ENCODE measurements at places on chromosomes 5 and 9.

DNA sequence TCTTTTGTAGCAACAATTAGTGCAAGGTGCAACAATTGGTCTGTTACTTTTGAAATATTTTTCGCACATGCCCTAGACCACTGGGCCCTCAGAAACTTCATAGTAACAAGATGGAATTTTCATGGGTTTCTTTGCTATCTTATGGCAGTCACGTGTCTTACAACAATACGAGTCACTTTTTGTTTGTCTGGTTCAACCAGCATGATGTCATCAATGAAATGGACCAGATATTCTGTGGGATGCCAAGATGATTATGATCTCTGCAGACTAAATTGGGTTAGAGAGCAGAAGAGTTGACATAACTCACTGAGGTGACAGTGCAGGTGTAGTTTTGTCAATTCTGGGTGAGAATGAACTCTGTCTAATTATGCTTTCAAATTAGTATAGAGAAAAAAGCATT, 239.6 kb upstream of the RIOK2 start:
- no peak for DNase-seq

DNA sequence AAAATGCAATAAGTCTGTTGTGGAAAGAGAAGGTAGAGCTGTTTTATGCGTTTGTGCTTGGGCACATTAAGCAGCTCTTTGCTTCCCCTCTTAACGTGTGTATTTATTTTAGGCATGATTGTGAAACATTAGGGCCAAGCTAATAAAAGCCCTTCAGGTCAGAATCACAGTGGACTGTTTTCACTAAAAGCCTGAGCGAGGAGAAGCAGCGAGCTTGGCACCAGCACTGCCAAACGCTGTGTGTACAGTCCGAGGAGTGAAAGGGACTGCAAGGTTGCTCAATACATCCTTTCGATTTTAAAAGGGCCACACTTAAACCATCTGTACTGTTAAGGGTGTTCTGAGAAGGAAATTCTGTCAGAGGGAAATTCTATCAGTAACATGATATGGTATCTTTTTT, 107.2 kb upstream of the CKMT2 start:
- no peak for DNase-seq

DNA sequence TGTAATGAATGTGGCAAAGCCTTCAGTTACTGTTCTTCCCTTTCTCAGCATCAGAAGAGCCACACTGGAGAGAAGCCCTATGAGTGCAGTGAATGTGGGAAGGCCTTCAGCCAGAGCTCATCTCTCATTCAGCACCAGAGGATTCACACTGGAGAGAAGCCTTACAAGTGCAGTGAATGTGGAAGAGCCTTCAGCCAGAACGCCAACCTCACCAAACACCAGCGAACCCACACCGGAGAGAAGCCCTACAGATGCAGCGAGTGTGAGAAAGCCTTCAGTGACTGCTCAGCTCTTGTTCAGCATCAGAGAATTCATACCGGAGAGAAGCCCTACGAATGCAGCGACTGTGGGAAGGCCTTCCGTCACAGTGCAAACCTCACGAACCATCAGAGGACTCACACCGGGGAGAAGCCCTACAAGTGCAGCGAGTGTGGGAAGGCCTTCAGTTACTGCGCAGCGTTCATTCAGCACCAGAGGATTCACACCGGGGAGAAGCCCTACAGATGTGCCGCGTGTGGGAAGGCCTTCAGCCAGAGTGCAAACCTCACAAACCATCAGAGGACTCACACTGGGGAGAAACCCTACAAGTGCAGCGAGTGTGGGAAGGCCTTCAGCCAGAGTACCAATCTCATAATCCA, 6.8 kb downstream of the RPL12 start:
- no peak for DNase-seq

GRCh38 chr5:150372639-150373038, 15.1 kb downstream of the TCOF1 start:
- no peak for DNase-seq

DNA sequence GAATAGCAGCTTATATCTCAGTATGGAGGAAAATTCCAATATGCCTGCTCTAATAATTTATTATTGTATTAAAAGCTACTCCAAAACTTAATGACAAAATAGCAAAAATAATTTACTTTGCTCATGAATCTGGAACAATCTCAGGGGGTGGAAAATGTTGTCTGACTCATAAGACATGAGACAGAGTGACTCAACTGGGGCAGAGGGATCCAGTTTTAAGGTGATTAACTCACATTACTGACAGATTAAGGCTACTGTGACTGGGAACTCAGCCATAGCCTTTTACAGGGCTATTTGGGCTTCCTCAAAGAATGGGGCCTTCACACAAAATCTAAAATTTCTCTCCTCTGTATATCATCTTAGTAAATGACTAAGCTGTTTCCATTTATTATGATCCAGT, 1172.9 kb downstream of the CDH12 start:
- no peak for DNase-seq

GRCh38 chr9:91775708-91776028, 174.4 kb downstream of the ROR2 start:
- no peak for DNase-seq

- no peak for DNase-seq
Measured at GRCh38 chr9:105957830-105958229, 263.5 kb downstream of the TMEM38B start.
